ENCODE measurements at places on chromosomes 2 and 18.

DNA sequence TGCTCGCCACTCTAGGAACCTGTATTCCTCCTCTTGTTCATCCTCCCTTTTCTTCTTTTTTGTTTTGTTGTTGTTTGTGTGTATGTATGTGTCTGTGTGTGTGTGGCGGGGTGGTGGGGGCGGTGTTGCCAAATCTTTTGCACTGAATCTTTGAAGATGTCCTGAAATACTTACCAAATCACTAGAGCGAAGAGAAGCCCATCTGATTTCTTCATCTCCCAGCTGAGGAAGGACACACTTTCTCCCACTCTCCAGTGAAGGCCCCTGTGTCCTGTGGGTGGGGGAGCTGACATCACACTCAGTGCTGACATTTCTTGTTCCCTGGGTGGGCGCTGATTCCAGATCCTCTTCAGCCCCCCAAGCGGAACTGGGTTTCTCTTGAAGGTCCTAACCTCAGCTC lies 74.5 kb downstream of the NEDD4L start:
- DNase-seq = no peak

GRCh38 chr2:12066986-12067385 lies 320.6 kb downstream of the LPIN1 start:
- DNase-seq = no peak

GRCh38 chr2:27186613-27187345 lies 25.1 kb upstream of the ATRAID start:
- no peak for DNase-seq

- DNase-seq = no peak
Measured at GRCh38 chr2:240889601-240890560, 6.1 kb downstream of the MAB21L4 start.

GRCh38 chr2:122480501-122481243 lies 725.2 kb downstream of the TSN start:
- no peak for DNase-seq

- DNase-seq = no peak
Measured at GRCh38 chr2:232376260-232376659, 2.3 kb upstream of the ALPP start.

DNA sequence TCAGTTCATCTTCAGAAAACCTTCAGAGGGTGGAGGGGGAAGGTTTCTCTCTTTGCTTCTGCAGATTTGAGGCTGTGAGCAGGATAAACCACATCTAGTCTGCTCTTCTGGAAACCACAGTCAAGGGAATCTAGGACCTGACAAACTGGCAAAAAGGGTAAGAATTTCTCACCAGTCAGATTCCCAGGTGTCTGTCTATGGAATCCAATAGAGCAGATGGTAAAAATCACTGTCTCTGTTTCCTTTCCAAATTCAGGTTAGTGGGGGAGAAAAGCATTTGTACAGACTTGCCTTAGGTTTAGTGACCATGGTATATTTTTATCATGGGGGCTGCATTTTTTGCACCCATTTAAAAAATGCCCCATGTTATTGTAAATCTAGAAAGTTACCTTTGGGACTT lies 62.2 kb upstream of the POLE4 start:
- DNase-seq = no peak

DNA sequence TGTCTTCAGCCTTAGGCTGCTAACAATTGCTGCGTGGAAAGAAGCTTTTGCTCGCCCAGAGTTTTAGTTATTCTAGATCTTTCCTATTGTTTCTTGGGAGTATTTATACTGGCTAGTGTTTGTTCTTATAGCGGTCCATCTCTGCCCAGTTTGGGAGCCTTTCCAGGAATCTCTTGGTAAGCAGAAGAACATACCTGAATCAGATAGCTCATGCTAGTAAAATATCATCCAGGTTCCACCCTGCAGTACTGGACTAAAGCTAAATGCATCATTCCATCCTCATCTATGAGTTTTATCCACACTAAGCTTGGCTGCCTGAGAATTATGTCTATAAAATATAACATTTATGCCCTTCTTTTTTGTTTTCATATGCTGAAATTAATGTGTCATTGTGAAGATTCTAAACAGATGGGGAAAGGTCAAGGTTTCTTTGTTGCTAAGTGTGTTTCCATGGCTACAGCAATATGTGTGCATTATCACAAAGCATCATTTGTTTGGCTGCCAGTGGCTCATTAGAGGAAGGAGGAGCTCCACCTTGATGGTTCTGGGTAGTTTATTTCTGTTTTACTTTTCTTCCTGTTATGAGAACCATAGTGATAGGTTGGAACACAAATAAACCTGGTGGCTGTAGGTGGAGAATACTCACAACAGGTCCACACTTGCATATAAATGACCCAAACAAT lies 182.8 kb downstream of the PIK3C3 start:
- DNase-seq = no peak

DNA sequence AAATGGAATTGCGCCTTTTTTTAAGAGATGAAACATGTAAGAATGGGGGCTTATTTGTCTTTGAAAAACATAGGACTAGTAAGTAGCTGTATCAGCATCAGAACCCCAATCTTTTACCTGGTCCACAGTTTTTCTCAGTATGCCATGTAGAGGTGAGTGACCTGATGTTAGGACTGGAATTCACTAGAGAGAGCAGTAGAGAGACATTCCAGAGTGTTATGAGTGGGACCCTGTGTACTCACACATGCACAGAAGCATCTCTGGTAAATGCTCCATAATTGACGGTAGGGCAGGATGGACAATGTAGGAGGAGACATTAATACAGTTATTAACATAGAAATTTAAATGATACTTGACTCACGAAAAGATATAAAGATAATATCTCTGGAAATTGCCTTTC lies 1.4 kb upstream of the GALNT13 start:
- no peak for DNase-seq

GRCh38 chr2:110980339-110981062 lies 140.2 kb upstream of the BCL2L11 start:
- DNase-seq = no peak

DNA sequence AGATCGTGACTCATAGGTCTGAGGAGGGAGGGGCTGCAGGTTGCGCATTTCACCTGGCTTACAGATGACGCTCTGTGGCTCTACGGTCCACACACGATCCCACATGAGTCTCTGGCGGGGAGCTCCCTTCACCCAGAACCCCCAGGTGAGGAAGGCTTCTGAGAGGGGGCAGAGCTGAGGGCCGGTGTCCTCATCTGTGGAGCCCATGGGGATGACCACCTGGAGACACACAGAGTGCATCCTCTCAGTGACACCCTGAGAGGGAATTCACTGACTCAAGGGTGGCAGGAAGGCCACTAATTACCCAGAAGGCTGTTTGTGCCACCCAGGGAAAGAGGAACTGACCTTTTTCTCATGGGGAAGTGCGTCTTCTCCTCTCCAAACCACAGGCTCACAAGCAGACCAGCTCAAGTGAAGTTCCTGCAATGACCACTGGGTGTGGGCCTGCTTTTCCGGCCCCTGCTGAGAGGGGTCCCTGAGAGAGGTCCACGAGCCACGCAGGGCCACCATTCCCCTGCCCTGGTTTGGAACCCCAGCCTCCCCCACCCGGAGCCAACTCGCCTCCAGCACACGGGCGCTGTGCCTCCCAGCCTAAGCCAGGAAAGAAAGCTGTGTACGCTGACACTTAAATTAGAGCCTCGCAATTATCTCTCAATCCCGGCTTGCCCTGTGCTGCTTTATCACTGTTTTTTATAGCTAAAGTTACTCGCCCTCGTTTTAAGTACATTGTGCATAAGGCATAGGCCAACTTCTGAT lies 114.1 kb downstream of the BCL11A start:
- DNase-seq = no peak

- DNase-seq = no peak
Measured at GRCh38 chr2:205556357-205556756, 125.9 kb upstream of the NRP2 start.

GRCh38 chr18:8601277-8602032 lies 7.8 kb upstream of the RAB12 start:
- no peak for DNase-seq

DNA sequence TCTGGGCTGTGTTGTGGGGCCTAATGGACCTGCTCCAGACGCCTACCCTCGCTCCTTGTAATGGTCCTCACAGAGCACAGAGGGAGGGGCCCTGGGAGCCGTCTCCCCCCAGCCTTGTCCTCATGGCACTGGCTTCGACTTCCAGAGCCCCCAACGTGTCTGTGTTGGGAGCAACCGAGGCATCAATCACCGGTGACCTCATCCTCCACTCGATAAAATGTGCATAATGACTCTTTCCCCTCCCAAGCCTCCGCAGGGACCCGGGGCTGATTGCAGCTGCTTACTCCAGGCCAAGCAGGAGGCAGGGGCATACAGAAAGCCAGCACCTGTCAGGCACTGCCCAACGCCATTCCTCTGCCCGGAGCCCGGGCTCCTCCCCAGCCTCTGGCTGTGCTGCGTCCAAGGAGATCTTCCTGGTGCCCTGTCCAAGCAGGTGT lies 271.7 kb downstream of the NDUFA10 start:
- DNase-seq = no peak

DNA sequence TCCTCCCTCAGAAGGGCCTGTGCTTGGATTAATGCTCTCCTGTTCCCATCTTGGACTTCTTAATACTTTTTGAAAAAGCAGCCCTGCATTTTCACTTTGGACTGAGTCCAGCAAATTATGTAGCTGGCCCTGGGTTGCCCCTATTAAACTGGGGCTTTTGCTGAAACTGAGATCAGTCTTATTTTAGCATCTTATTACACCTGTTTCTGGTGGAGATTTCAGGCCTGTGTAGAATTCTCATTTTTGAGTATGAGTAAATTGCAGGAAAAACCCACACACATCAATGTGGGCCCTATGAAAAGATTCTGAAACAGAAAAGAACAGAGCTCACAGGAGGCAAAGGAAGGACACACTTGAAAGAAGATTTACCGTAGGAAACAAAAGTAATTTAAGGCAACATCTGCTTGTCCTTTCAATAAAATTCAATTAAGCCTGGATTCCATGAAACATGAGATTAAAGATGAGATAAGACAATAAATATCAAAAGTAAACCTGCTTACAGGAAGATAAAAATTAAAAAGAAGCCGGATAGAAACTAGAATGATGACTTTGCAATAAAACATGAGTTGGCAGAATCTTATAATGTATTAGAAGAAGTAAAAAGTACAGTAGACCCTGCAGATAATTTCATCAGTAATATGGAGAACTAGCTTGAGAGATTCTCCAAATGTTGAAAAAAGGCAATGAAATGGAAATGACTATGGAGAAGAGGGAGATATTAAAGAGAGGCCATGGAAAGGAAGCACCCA lies 90.7 kb upstream of the GCFC2 start:
- DNase-seq = no peak

GRCh38 chr2:28021898-28022297 lies 131.4 kb downstream of the BABAM2 start:
- DNase-seq = no peak

DNA sequence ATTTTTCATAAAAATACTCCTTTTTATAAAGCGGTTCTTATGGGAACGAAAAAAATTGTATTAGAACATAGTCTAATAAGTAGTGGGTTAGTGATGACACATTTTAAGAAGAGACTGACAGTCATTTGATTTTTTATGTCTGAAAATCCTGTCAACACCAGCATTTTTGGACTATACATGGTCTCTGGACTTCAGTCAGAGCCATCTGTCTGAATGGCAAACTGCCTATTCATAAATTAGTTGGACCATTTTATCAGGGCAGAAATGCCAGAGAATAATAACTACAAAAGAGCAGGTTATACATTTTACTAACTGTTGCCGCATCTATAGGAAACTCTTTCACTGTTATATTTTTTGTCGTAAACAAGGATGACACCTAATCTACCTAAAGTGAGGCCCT lies 437.6 kb downstream of the ZNF804A start:
- no peak for DNase-seq

DNA sequence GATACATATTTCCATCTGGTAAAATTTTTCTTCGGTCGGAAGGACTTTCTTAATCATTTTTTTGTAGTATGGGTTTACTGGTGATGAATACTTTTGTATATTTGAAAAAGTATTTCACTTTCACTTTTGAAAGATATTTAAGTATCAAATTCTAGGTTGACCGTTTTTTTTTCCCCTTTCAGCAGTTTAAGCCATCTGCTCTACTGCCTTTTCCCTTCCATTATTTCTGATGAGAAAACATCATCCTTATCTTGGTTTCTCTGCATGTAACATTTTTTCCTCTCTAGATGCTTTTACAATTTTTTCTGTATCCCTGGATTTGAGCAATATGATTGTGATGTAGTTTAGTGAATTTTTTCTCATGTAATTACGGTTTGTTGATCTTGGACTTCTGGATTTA lies 87.0 kb downstream of the MTX2 start:
- no peak for DNase-seq

DNA sequence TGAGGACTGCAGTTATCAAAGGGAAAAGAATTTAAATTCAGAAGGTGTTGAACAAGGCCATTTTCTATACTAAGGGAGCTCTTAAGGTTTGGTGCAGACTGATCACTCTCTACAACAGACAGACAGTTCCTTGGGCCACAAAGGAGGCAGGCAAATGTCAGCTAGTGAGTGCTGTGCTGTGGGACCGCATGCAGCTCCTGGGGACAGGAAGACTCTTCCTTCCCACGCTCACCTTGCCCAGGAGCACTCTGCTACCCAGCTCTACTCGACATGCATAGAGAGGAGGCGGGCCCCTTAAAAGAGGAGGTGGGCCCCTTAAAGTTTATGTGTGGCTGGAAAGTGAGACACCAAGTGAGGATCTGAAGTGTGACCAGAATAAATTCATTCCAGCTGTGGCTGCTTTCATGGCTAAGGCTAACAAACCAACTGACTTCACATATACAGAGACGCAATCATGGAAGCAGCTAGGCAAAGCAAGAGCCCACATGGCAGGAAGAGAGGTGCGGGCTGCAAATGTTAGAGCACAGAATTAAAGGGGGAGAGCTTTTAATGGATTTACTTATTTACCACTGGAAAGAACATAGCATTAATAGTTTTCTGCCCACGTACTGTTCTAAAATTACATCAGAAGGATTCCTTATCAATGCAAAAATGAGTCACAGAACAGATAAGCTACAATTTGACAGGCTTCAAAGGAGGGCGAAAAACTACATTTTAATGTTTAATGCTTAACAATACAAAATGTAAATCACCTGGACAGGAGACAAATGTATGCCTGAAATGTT lies 101.4 kb upstream of the RNU4ATAC start:
- no peak for DNase-seq

DNA sequence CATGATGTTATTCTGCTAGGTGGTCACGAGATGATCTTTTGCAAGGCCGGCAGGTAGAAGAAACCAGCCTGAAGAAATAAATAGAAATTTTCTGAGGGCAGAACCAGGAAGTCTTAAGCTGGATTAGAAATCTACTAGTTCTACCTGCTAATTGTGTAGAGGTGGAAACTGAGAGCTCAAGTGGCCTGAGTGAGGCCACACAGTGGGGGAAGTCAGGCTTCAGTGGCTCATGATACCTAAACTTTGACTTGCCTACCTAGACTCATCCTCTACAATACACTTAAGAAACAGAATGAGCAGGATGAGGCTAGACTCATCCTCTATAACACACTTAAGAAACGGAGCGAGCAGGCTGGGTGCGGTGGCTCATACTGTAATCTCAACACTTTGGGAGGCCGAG lies 134.9 kb upstream of the NDUFV2 start:
- no peak for DNase-seq

DNA sequence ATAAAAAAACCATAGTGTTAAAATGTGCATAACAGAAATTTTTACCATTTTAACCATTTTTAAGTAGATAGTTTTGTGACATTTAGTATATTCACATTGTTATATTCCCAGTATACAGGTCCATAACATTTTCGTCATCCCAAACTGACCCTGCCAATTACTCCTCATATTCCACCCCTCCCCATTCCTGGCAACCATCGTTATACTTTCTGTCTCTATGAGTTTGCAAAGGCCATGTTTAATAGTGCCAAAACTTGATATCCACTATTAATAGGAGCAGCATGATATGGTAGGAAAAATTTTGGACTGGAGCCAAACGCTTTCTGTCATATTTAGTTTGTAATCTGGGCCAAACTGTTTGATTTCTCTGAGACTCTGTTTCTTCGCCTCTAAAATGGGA lies 30.9 kb downstream of the PLCL1 start:
- DNase-seq = no peak
